ENCODE measurements at places on chromosomes 4 and X.

GRCh38 chr4:33349376-33349775, 2629.2 kb downstream of the PCDH7 start:
- DNase-seq = no peak

DNA sequence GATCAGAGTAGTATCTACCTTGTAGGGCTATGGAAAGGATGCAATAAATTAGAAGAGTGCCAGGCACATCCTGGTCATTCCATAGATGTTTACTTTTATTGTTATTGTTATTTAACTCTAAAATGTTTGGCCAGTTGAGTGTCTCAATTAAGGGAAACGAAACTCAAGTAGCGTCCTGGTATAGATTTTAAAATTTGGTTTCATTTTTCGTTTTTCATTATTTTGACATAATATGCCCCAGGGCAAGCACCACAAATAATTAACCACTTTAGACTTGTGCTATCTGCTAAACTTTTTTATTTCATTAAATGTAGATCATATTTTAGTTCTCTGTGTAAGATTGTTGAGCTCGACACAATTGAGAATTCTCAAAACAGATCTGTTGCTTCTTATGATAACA, 179.7 kb upstream of the PRPS2 start:
- no peak for DNase-seq

DNA sequence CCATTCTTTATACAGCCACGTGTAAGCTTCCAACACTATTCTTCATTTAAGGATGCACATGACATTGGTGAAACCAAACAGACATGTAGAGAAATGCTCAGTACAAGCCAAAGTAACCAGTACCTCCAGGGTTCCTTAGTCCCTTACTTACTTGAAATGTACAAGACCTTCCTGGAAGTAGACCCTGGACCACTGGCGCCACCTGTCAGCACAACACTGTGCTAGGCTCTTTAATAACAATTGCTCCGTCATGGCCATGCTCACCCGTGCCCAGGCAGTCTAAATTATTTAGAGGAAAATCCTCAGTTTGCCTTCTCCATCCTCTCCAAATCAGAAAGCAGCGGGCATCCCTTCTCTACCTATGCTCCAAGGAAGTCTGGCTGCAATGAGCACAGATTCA, 52.7 kb downstream of the ADGRA3 start:
- DNase-seq = peak; percentile 20

DNA sequence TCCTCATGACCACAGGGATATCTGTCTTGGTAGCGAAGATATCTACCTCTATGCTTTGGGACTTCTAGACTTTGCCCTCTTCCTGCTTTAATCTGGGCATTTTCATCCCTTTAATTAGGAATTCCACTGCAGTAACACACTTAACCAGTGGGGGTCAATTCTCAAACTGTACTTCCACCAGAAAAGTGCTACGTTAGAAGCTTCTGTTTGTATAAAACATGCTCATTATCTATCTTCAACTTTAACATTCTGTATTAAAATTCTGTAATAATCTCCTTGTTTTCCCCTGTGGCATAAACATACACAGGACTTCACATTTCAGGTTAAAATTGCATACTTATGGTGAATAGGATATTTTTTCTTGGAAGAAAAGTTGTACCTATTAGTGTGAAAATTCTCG, 105.6 kb downstream of the AMMECR1 start:
- DNase-seq = no peak

- DNase-seq = no peak
Observed at GRCh38 chr4:181849472-181849871, 393.7 kb upstream of the TENM3 start.

DNA sequence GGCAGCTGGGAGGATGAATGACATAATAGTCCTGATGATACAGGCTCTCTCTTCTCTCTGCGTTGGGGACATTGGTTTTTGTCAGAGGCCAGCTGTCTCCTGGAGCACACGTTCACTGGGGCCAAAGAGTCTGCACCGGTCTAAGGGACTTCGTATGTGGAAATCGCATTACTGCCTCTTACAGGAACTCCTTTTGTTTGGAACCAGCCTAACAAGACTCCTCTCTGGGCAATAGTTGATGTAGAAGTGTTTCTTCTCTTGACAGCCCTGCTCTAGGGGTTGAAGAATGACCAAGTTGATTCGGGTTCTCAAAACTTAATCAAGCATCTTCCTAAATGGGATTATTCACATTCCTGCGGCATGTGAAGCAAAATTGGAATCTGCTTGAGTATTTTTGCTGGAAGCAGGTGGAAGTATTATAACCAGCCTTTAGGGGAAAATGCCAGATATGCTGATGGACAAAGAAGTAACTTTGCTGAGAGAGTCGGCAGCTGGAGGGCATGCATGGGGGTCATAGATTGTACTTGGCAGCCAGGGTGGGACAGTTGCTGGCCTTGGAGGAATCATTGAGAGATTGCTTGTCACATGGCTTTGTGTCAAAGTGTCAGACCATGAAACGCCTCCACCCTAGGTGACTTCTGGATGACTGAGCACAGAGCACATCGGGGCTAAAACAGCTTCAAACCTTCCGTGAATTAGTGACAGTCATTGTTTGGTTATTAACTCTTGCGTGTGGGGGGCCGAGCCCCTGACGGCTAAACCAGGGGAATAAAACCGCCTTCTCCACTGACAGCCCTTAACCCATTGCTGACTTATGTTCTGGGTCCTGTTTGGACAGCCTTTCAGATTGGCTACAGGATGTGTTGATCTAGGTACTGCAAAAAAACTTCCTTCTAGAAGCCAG, 34.4 kb upstream of the SLC34A2 start:
- no peak for DNase-seq

GRCh38 chr4:7183161-7183560, 9.2 kb upstream of the SORCS2 start:
- DNase-seq = peak; percentile 34

DNA sequence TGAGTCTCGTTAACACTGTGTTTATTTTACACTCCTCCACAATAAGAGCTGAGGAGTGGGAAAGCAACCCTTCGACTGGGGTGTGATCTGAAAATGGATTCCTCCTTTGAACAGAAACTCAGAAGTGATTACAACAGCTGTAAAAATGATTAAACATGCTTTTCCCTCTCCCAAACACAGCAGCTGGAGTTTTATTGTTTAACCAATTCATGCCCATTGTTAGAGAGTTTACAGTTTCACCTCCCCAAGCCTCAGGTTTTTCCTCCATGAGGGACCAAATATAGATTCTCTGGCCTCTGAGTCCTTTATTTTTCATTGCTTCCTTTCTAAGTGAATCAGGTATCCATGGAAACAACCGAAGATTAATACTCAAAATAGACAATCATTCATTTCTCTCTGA, 263.0 kb upstream of the TAPT1 start:
- no peak for DNase-seq

GRCh38 chr4:122178961-122179360, 26.8 kb downstream of the BLTP1 start:
- DNase-seq = no peak

DNA sequence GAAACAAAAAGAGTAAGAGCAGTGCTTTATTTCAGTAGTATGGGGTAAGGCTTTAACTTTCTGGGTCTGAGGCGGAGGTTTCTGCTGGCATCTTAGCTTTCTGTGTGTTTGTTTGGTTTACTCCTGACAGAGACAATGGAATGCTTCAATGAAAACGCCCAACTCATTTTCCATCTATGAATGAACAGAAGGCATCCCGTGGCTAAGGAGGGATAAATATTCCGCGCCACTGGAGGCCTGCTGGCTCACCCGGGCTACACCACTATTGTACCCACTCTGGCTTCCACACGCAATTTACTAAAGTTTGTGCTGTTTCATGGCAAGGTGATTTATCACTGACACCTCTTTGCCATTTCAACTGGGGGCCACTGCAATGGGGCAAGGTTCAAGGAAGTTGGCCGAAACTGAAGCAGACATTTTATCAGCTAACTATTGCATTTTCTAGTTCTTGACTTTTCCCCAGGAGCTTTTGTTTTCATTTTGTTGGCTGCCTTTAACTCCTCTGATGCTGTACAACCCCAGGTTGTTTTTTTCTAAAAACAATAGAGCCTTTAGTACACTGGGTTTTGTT, 32.8 kb upstream of the PPARGC1A start:
- DNase-seq = no peak

DNA sequence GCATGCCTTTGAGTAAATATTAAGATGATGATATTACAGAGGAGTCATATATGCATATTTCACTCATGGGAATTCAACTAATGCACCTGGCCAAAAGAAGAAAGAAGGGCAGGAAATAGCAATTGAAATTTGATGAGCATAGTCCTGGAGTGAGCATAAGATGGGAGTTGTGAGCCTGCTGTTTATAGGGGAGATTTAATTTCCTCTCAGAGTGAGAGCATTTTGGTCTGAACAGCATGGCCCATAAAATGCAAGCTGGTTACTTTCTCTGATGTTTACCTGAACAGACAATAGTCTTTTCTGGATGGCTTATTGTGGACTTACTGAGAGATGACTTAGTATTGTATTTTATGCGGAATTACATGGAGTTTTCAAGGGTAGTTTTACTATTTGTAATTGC, 53.6 kb downstream of the FHIP1A start:
- no peak for DNase-seq

DNA sequence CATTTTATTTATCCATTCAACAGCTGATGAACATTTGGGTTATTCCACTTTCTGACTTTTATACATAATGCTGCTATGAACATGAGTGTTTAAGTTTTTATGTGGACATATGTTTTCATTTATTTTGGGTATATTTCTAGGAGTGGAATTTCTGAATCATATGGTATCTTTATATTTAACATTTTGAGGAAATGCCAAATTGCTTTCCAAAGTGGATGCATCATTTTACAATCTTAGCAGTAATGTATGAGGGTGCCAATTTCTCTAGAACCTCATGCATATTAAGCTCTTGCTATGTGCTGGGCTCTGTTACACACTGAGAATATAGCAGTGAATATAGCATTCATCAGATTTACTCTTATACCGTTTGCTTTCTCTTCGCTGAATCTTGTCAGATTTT, 983.7 kb downstream of the STIM2 start:
- DNase-seq = no peak

GRCh38 chr4:11074581-11075241, 354.0 kb downstream of the HS3ST1 start:
- DNase-seq = no peak

- no peak for DNase-seq
Observed at GRCh38 chrX:8748855-8749254, 16.9 kb upstream of the ANOS1 start.

GRCh38 chr4:5747738-5748375, 36.9 kb downstream of the EVC start:
- no peak for DNase-seq

DNA sequence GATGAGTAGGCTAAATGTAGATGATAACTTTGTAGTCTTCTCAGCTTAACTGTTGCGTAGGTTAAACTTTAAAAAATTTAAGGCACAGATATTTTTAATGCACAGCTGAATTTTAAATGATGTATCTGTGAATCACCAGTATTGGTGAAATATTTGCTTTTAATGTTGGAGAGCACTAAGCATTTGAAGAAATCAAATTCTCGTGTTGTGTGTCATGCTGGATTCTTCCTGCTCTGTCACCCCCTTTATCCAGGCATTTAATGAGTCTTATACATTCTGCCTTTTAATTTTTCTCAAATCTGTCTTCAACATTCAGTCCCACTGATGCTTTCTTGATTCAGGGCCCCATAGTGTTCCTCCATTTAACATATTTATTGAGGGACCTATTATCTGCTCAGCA, 76.7 kb downstream of the SLC4A4 start:
- DNase-seq = no peak

DNA sequence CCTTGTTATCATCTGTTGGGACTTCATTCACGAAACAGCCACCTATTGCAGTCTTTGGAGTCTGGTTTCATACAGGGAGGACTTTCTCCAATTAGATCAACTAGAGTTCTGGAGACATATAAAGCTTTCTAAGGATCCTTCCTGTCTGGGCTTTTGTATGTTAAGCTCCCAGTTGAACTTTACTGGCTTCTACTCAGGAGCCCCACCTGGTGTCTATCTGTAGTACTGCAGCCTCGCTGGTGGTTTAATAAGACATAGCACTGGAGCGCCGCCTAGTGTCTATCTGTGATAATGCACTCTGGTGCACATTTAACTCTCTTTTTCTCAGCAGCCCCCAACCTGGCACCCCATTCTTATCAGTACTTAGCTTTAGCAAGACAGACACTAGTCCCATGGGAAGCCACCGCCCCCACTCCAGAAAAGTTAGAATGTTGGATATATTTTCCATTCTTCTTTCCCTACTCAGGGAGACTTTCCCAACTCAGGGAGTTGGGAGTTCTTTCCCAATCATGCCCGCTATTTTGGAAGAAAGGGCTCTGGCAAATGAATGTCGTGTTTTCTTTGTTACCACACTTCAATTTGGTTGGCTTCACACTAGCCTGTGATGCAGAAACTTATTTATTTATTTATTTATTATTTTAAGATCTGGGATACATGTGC, 36.9 kb upstream of the SYTL4 start:
- DNase-seq = peak; percentile 90

DNA sequence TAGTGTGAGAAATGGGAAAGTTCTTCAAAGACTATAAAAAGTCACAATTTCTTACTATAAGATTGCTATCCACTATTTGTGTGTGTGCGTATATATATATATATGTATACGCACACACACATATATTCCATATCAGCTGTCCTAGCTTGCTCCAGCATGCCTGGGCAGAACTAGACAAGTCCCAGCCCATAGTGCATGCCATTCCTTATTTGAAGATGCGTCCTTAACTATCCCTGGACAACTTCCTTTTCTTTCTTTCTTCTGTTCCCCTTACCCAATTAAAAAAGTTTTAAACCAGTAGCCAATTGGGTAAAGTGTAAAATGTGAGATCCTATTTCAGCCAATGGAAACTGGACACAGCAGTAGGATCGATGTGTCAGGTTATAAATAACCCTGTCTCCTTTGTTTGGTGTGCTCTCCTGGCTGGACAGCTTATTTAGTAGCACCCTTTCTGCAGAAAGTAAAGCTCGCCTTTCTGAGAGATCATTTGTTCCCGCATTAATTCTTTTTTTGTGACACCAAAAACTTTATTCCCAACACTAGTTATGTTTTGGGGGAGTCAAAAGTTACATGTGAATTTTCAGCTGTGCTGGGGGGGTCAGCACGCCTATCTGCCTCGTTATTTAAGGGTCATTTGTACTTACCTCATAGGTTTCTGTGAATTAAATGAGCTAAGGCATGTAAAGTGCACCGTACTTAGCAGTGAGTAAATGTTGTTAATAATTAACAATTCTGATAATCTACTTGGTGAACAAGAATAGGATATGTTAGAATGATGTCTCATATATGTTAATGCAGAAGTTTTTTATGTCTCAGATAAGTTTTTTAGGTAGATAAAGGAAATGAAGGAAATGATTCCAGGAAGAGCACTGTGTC, 40.9 kb downstream of the KDM6A start:
- DNase-seq = no peak

GRCh38 chrX:17798921-17799320, 61.6 kb downstream of the SCML1 start:
- DNase-seq = no peak

DNA sequence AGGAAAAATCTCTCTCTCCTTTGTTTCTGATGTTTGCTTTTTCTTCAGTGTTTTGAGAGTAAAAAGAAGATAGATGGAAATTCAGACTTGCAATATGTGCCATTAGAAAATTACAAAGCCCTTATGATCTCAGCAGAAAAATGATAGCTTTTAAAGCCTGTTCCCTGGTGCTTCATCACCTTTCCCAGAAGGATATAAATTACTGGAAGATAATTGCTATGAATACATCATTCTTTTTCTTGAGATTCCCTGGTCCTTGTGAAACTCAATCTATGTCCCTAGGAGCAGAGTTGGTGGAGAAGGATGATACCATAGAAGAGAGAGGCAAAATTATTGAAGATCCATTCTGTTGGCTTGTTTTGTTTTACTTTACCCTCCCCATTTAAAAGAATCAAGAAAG, 86.5 kb downstream of the GLRA3 start:
- DNase-seq = no peak

GRCh38 chr4:111761531-111761930, 383.7 kb upstream of the FAM241A start:
- DNase-seq = no peak

GRCh38 chr4:184550476-184550875, 76.1 kb upstream of the IRF2 start:
- DNase-seq = no peak
